ENCODE measurements at places on chromosomes 7 and 10.

- no peak for DNase-seq
Measured at GRCh38 chr7:130182990-130183389, 22.2 kb downstream of the TMEM209 start.

DNA sequence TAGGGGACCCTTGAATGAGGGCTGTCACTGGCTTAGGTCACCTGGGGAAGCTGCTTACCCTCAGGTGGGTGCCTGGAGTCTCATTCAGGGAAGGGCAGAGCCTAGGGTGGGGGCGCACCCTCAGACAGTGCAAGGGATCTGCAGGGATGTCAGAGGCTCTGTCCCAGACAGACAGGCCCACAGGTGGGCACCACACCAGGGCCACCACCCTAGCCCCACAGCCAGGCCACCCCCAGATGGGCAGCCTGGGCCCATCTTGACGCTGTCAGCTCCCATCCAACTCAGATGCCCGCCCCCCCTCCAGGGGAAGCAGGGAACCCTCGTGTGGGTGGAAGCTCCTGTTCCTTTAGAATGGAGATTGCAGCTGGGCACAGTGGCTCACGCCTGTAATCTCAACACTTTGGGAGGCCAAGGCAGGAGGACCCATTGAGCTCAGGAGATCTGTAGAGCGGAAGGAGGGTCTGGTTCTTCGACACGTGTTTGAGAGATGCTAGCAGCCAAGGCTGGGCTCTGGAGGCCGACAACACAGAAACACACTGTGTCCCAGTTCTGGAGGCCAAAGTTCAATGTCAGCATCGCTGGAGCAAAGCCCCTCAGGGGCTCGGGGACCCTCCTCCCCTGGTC lies 58.5 kb upstream of the DNAJB6 start:
- no peak for DNase-seq

- DNase-seq, result no peak
Measured at GRCh38 chr10:96488161-96488935, 25.4 kb downstream of the TLL2 start.

GRCh38 chr7:22487978-22488642 lies 11.9 kb downstream of the STEAP1B start:
- DNase-seq, result no peak

- DNase-seq, result no peak
Measured at GRCh38 chr7:124251636-124252035, 218.8 kb upstream of the TMEM229A start.

GRCh38 chr7:89618274-89618673 lies 536.0 kb upstream of the STEAP1 start:
- DNase-seq, result no peak

DNA sequence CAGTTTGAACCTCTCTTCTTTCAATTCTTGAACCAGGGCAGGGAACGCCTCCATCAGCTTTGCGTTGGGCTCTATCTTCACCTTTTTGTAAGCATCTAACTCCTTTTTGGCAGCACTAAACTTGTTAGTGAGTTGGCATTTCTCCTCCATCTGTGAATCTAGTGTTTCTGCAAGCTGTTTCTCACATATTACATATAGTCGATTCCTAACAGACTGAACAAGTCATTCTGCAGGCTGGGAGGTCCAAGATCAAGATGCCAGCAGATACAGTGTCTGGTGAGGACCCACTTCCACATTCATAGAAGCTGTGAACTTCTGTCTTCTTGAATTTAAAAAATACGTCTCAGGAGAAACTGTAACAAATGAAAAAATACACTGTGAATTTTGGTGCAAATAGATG lies 539.7 kb downstream of the ANKRD7 start:
- no peak for DNase-seq

GRCh38 chr7:47411901-47412300 lies 170.0 kb downstream of the TNS3 start:
- DNase-seq, result no peak

- no peak for DNase-seq
Measured at GRCh38 chr7:132441935-132442334, 134.3 kb downstream of the PLXNA4 start.

DNA sequence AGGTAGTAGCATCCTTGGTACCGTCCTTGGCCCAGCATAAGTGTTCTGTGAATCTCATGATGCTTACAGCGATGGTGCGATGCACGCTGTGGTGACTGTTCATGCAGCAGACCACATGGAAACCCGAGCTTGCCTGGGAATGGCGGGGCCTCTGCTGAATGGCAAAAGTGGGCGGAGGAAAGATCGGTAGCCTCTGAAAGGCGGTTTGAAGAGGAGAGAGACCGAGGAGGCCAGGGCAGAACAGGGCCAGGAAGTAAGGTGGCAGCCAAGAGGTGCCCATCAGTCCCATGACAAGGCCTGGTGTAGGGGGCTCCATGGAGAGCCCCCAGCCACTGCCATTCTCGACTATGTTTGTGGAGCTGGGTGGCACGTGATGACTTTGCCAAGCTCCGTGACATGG lies 33.2 kb upstream of the CNPY1 start:
- DNase-seq, result no peak

DNA sequence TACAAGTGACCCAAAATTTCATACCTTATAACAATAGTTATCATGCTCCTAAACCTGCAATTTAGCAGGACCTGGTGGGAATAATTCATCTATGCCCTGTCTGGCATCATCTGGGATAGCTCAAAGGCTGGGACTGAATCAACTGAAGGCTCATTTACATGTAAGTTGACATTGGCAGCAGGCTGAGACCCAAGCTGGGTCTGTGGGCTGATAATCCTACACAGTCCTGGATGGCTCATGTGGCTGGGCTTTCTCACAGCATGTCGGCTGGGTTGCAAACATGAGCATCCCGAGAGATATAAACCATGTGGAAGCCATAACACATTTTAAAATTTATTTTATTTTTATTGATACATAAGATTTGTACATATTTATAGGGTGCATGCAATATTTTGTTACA lies 19.5 kb upstream of the ABCB5 start:
- DNase-seq, result no peak

DNA sequence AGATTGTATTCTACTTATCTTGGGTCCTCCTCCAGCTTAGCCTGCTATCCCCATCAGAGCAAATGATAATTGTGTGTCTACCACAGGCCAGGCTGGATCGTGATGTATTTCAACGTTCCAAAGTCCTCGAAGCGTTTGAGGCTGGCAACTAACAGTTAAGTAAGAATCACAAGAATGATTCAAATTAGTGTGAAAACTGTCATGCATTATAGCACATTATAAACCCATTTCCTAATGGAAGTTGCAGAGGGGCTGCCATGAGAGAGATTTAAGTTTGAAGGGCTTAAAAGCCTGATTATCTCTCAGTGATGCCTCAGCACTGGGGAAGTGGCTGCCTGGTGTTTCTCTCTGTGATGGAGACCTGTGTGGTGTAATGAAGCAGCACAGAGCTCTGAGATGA lies 119.1 kb downstream of the FRMD4A start:
- DNase-seq, result no peak
